ENCODE measurements at places on chromosomes 1 and 21. TPM values are rescaled to one million over a fixed set of nuclear protein-coding genes. Genes with fewer than 3 reads are reported as not detected.

Gene FCRLB
- total RNA-seq, result 0.60 TPM

GRCh38 chr1:178818416-178818815 lies 52.5 kb downstream of the ANGPTL1 start:
- no peak overlapping the region for H3K4me3 ChIP-seq
- H3K4me1 ChIP-seq, result peaks cover 2% of the 10 kb centered on the region
- no peaks in the 10 kb centered on the region for H3K27me3 ChIP-seq
- DNase-seq, result no peak

DNA sequence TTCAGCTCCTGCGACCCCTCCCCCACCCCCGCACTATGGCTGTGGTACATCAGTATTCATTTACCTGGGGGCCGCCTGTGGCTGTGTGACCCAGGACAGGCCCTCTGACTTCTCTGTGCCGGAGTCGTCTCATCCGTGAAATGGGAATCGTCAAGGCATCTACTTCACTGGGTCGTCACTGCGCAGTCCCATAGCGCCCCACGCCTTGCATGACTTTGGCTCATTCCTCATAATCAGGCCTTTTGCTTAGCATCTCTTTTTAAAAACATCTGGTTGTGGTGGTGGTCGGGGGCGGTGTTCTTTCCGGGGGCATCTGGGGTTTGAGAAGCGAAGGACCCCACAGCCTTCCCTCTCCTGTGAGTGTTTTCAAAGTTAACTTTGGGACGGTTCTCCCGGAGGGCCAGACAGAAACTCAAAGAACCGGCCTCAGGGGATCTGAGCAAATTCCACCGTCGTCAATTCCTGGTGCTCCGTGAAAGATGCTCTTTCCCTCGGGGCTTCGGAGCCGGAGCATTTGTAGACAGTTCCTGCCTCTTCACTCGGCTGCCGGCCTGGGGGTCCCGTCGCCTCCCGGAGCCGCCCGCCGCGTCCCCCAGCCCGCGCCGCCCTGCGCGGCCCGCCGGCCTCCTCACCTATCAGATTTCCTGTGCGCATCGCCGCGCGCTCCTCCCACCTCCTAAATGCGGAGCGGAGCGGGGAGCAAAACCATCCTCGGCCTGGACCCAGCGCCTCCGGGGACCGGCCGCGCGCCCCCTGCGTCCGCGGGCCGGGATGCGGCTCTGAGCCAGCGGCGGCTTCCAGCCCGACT lies at the start of gene B3GALT5:
B3GALT5 (plus strand) TSS at position 708 of the 808 bp plus-strand sequence. CDS start 47,620 bp downstream, outside the sequence.
- H3K4me3 ChIP-seq, result no peak within 1 kb of the TSS
- H3K27ac ChIP-seq, result no peak within 1 kb of the TSS
- H3K27me3 ChIP-seq, result peaks cover 29% of the 10 kb centered on the region
- no peaks in the 10 kb centered on the region for H3K36me3 ChIP-seq
- H3K4me1 ChIP-seq, result peaks cover 4% of the 10 kb centered on the region

DNA sequence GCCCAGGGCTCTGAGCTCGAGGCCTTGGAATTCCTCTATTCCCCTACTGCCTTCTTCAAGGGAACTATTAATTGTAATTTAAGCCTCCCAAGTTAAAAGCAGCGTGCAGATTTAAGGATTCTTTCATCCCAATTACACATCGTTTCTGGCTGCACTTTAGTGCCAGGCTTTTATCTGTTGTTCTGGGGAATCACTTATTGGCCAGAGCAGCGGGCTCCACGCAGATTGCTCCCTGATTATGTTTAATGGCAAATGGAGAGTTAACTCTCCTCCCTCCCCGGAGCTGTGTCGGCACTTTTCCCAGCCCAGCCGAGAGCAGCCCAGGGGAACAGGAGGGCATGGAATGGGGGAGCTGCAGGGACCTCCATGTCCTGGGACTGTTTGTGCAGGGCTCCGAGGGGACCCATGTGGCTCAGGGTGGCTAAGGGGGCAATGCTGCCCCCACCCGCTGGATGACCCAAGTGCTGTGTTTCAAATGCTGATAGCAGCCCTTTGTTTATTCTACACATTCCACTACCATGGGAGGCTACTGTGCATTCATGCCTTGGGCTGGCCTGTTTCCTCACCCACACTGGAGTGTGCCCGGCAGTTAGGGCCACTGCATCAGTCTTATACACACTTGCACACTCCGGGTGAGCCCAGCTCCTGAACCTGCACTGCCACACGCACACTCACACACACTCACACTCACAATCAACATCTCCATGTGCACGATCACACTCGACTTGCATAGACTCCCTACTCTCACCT lies 93.3 kb upstream of the POU3F1 start:
- peaks cover 6% of the 10 kb centered on the region for H3K4me1 ChIP-seq
- no peak overlapping the region for H3K4me3 ChIP-seq
- H3K36me3 ChIP-seq, result peaks cover 11% of the 10 kb centered on the region
- no peak overlapping the region for H3K27ac ChIP-seq
- H3K27me3 ChIP-seq, result peaks cover 91% of the 10 kb centered on the region
- no peak for DNase-seq

Gene CELF3
- total RNA-seq, result not detected

Gene PITHD1
- 80.6 TPM for total RNA-seq

DNA sequence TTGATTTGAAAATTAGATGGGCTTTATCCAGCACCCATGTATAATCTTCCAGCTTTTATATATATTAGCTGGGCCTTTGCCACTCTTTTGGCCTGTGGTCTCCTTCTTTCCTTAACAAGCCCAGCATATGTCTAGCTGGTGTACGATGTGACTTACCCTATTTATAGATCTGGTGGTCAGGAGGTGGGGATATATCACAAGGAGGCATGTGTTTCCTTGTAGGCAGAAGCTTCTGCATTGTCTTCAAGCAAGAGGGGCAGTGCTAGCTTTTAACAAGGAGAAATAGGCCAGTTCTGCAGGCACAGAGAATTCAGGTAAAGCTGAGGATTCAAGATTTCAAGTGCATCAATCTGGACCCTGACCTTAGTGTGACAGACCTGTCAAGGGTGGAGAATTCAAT lies 38.0 kb upstream of the DNASE2B start:
- no peak overlapping the region for H3K4me3 ChIP-seq
- DNase-seq, result no peak
- H3K27ac ChIP-seq, result no peak overlapping the region
- peaks cover 2% of the 10 kb centered on the region for H3K36me3 ChIP-seq

GRCh38 chr1:8718850-8719361 lies 98.5 kb downstream of the RERE start:
- H3K36me3 ChIP-seq, result no peaks in the 10 kb centered on the region
- H3K4me3 ChIP-seq, result no peak overlapping the region
- H3K27me3 ChIP-seq, result no peaks in the 10 kb centered on the region
- no peak overlapping the region for H3K27ac ChIP-seq
- H3K4me1 ChIP-seq, result peaks cover 15% of the 10 kb centered on the region

- no peak overlapping the region for H3K4me3 ChIP-seq
- no peak for DNase-seq
- H3K27ac ChIP-seq, result no peak overlapping the region
- no peaks in the 10 kb centered on the region for H3K36me3 ChIP-seq
Observed at GRCh38 chr21:37620401-37620800, 253.8 kb downstream of the DYRK1A start.

Gene CNR2
- 0.13 TPM for total RNA-seq

- H3K36me3 ChIP-seq, result peaks cover 4% of the 10 kb centered on the region
- peak overlapping the region; percentile 72 for H3K4me3 ChIP-seq
- no peaks in the 10 kb centered on the region for H3K27me3 ChIP-seq
- H3K4me1 ChIP-seq, result peaks cover 57% of the 10 kb centered on the region
- no peak for DNase-seq
Observed at GRCh38 chr1:12473596-12474362, 144.2 kb downstream of the DHRS3 start.

GRCh38 chr1:79193211-79194079 lies 186.9 kb upstream of the ADGRL4 start:
- H3K36me3 ChIP-seq, result no peaks in the 10 kb centered on the region
- no peak overlapping the region for H3K27ac ChIP-seq
- H3K4me3 ChIP-seq, result no peak overlapping the region
- no peaks in the 10 kb centered on the region for H3K4me1 ChIP-seq

DNA sequence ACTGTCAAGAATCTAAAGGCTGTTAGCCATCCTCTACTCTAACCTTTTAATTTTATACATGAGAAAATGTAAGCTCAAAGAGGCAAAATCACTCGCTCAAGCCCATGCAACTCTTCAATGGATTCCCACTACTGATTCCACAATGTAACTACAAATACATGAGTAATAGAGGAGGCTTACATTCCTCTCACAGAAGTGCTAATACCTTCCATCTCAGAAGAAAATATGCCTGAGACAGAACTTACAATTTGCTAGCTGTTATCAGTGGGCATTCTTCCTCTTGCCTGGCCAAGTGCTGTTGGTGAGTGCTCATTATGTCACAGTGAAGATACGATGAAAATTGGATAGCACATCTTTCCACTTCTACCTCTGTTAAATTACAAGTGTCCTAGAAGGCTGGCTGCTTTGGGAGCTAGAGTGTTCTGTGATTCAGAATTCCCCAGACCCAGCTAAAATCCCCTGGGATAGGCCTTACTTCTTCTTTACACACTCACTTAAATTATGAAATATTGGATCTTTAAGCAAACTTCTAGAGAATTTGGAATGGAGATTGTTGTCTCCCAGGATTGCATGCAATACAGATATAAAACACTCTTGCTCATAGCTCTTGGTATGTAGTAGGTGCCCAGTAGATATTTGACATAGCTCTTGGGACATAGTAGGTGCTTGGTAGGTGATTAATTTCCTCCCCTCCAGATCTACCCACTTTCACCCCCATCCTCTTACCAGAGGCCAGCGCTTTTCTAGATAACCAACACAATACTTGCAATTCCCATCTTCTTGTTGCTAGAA lies 24.1 kb downstream of the BCL9 start:
- H3K27ac ChIP-seq, result no peak overlapping the region
- H3K4me1 ChIP-seq, result peaks cover 24% of the 10 kb centered on the region
- H3K27me3 ChIP-seq, result peaks cover 38% of the 10 kb centered on the region

DNA sequence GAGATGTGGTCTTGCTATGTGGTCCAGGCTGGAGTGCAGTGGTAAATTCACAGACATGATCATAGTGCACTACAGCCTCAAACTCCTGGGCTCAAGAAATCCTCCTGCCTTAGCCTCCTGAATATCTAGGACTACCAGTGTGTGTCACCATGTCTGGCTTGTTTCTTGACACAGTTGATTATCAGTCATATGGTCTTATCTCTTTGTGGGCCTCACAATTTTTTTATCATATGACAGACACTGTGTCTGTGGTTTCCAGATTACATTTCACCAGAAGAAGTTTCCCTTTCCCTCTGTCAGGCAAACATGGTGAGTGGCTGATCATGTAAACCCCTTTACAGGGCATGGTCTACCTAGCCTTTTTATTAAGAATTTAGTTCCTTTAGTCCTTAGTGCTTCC lies 96.1 kb downstream of the HFM1 start:
- no peak overlapping the region for H3K27ac ChIP-seq
- peaks cover 2% of the 10 kb centered on the region for H3K36me3 ChIP-seq
- no peaks in the 10 kb centered on the region for H3K4me1 ChIP-seq
- H3K27me3 ChIP-seq, result peaks cover 10% of the 10 kb centered on the region

GRCh38 chr1:101346419-101346818 lies 109.6 kb downstream of the S1PR1 start:
- H3K4me3 ChIP-seq, result peak overlapping the region; percentile 77
- no peaks in the 10 kb centered on the region for H3K27me3 ChIP-seq
- no peak for DNase-seq
- H3K4me1 ChIP-seq, result peaks cover 27% of the 10 kb centered on the region

- H3K4me1 ChIP-seq, result peaks cover 48% of the 10 kb centered on the region
- DNase-seq, result no peak
- peak overlapping the region; percentile 98 for H3K27ac ChIP-seq
- peak overlapping the region; percentile 90 for H3K4me3 ChIP-seq
- H3K36me3 ChIP-seq, result peaks cover 13% of the 10 kb centered on the region
- no peaks in the 10 kb centered on the region for H3K27me3 ChIP-seq
Observed at GRCh38 chr1:160560045-160560705, 19.1 kb downstream of the CD84 start.

- no peak overlapping the region for H3K4me3 ChIP-seq
- no peak for DNase-seq
- H3K36me3 ChIP-seq, result no peaks in the 10 kb centered on the region
- no peaks in the 10 kb centered on the region for H3K4me1 ChIP-seq
- no peaks in the 10 kb centered on the region for H3K27me3 ChIP-seq
Observed at GRCh38 chr1:190739926-190740325, 262.3 kb upstream of the BRINP3 start.

DNA sequence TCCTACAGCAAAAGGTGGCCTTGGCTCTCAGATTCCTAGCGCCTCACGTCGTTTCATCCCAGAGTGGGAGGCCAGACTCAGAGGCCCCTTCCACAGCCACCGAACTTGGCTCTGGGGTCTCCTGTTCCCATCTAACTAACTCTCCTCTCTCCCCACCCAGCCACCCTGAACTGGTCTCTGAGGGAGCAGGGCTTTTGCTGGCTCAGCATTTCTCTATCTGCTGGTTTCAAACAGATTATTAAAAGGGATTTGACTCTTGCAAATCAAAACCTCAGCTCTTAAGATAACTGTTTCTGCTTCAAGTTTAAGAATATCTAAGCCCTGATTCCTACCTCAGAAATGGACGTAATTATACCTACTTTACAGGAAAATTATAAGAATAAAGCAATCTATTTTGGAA lies 91.0 kb upstream of the ATP1B1 start:
- peaks cover 5% of the 10 kb centered on the region for H3K36me3 ChIP-seq
- peaks cover 12% of the 10 kb centered on the region for H3K4me1 ChIP-seq
- peaks cover 29% of the 10 kb centered on the region for H3K27me3 ChIP-seq
- no peak for DNase-seq

Gene ELOVL1
- 32.3 TPM for total RNA-seq

DNA sequence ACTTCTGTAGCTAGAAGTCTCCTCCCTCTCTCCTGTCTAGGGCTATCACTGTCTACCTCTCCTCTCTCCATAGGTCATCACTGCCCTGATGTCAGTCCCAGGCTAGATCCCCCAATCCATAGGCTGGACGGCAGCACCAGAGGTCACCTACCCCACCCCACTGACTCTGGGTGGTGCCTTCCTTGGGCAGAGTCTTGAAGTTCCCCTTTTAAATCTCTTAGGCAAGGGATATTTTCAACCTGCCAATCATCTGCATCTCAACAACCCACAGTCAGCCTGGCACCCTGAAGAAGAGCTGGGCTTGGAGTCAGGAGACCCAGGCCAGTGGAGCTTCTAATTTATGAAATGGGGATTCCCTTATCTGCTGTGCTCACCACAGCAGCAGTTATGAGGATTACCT lies 13.2 kb downstream of the MYBPH start:
- no peak overlapping the region for H3K4me3 ChIP-seq
- peaks cover 4% of the 10 kb centered on the region for H3K36me3 ChIP-seq
- H3K4me1 ChIP-seq, result peaks cover 10% of the 10 kb centered on the region
- H3K27me3 ChIP-seq, result peaks cover 49% of the 10 kb centered on the region

Gene MX1
- 75.9 TPM for total RNA-seq

DNA sequence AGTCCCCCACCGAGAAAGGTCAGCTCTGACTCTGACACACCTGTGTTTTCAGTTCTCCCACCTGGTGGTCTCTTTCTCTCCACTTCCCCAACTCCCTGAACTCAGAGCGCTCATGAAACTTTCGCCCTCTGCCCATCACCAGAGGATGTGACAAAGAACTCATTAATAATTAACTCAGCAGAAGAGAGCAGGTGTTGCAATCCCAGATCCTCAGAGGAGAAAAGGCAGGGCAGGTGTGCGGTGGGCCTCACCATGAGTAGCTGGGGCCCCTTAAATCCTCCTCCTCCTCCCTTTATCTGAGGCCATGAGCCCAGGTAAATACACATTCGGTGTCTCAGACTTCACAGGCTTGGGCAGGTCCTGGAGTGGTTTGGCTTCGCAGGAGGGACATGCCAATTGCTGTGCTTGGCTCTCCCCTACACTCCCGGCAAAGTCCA lies 1.7 kb upstream of the LAMB3 start:
- no peak for DNase-seq
- H3K27me3 ChIP-seq, result no peaks in the 10 kb centered on the region
- no peak overlapping the region for H3K4me3 ChIP-seq
- H3K36me3 ChIP-seq, result no peaks in the 10 kb centered on the region
- peaks cover 36% of the 10 kb centered on the region for H3K4me1 ChIP-seq

Gene OR2G6
- not detected for total RNA-seq

All from T-helper 17 cell (primary cell).